ENCODE measurements at places on chromosomes 2 and 18.

DNA sequence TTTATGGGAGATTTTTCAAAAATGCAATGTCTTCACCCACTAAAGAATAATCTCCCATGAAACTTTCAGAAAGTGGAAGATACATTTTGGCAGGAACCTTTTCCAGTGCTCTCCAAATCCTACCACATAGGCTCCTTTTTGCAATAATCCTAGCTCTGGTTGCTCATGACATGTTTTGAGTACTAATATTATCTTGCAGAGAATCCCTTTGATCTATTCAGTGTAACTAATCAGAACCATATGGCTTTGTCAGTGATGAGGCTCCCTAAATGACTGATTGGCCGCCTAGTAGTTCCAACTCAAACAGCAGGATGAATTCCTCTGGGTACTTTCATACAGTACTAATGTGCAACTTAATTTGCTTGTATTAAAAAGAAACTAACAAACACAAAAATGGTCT lies 544.0 kb upstream of the FAM98A start:
- DNase-seq, result no peak

DNA sequence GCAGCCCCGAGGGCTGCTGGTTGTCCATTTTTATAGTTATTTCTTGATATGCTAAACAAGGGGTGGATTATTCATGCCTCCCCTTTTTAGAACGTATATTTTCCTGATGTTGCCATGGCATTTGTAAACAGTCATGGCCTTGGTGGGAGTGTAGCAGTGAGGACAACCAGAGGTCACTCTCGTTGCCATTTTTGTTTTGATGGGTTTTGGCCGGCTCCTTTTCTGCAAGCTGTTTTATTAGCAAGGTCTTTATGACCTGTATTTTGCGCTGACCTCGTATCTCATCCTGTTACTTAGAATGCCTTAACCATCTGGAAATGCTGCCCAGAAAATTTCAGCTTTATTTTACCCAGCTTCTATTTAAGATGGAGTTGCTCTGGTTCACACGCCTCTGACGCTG lies 825.8 kb upstream of the CDH2 start:
- DNase-seq, result no peak

- DNase-seq, result no peak
These were observed 82.7 kb downstream of the MREG start for GRCh38 chr2:215930505-215931253.

DNA sequence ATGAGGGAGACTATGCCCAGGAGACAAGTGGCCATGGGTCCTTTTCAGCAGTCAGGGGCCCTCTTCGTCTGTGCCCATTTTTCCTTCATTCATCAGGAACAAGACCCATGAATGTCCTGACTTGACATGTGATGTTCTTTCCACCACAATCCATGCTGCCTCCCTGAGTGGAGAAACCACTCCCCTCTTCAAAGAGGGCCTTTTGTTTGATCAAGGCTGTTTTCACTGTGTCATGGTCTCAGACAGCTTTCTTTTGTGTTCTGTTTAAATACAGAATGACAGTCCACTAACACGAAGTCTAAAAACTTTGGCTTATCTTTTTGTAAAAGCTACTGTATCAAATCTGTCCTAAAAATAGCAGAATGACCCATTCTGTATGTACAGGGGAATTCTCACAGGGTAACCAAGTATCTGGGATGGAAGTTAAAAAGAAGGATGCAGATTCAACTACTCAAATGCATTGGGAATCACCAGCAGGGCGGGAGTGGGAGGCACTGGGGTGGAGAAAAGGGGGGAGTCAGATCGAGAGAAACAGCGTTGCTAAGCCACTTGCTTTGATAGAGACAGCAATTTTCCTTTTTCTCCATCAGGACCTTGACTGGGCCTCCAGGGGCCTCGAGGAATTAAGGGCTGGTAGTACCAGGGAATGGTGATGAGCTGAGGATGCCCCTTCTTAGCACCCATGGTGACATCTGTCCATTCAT lies 13.9 kb downstream of the LRP2 start:
- DNase-seq, result no peak

DNA sequence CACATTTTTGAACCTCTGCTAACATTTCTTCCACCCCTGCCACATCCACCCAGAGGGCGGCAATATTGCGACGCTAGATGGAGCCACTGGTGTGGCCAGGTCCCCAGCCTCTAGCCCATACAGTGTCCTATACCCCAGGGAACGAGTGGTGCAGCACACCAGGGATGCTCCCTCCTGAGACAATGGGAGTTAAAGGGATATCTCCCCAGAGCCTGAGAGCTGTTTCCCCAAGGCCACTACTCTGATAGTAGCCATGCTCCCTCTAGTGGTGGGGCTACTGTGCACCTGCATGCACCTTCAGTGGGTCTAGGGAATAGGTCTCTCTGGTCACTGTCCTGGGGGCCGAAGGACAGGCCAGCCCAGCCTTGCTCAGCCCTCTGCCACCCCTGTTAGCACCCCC lies 336.4 kb upstream of the FSHR start:
- peak; percentile 29 for DNase-seq

- DNase-seq, result no peak
These were observed 61.2 kb downstream of the CCDC93 start for GRCh38 chr2:117952701-117953100.

DNA sequence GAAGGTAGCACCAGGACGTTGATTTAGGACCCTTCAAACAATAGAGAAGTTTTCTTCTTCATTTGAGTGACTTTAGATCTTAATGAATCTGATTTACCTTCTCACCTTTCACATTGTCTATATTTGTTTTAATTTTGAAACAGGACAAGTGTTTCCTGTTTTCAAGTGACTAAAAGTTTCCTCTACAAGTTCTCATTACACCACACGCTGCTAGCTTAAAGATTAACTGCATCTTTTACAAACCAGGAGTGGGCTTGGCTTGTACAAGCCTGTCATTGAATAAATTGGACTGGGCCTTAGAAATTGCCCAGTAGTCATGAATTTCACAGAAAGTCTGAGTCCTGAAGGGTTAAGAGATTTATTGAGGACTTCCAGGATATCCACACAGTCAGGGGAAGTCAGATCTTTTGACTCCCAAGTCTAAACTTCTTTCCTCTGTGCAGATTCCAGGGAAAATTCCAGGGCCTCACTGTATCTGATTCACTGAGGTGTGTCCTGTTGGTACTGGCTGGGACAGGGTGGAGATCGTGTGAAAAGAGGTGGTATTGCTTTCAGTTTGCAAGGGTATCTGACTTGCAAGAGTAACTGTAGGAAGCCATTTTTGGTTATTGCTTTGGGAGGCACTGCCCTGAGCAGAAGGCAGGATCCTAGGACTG lies 3.4 kb downstream of the SGPP2 start:
- no peak for DNase-seq

GRCh38 chr2:166485558-166486178 lies 8.4 kb downstream of the SCN7A start:
- DNase-seq, result no peak

GRCh38 chr2:75403991-75404428 lies 156.7 kb downstream of the EVA1A start:
- DNase-seq, result peak; percentile 21

DNA sequence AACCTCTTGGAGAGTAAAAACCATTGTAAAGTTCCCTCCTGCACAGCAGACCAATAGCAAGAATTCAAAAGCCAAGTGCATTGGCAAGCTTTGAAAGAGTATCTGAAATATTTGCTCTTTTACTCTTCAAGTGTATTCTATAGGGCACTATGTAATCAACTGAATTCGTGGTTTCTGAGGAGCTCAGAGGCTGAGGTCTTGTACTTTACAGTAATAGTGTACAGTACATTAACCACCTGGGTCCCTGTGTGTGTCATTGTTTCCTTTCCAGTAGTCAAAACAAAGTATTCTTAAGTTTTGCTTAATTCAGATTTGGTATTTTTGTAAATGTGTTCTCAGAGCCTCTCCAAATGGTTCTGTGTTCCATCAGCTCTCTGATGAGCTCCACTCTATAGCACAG lies 769.7 kb downstream of the LRRTM4 start:
- DNase-seq, result no peak

GRCh38 chr2:241780939-241781569 lies 4.4 kb downstream of the GAL3ST2 start:
- no peak for DNase-seq

GRCh38 chr2:9990736-9991135 lies 39.2 kb downstream of the GRHL1 start:
- DNase-seq, result peak; percentile 68

DNA sequence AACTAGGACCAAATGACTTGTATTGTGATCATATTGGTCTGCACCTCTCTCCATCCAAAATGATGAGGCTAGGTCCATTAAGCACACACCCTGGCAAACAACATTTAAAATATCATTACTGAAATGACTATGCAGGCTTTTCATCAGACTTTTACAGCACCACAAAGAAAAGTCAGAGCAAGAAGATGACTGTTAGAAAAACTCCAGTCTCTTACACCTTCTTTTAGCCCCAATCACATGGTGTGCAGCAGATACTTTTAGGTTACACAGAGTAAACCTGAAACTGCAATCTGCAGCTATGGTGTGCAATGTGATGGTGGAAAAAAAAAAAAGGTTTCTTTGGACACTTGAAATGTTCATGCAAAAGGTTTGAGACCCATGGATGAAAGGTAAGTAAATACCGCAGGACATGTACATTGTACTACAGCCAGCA lies 5.4 kb upstream of the POLI start:
- DNase-seq, result no peak

GRCh38 chr2:203534621-203535077 lies 452 bp downstream of the RAPH1 start:
- DNase-seq, result no peak

- no peak for DNase-seq
These were observed 148.5 kb downstream of the ZFP36L2 start for GRCh38 chr2:43077876-43078275.

DNA sequence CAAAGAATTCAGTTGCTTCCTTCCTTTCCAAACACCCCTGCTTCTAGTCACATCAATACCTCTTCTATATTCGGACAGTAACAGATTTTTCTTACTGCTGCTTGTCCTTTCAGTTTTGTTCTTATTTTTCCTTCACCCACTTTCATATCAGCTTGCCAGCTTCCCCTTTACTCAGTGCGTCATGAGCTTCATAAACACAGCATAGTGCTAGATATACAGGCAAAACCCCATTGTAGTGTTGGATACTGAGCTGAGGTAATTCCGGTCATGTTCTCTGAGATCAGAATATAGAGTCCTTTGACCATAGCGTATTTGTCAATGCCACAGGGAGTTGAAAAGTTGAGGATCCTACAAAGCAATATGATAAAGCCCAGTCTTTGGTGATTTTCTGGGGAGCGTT lies 2.4 kb downstream of the FARP2 start:
- no peak for DNase-seq

DNA sequence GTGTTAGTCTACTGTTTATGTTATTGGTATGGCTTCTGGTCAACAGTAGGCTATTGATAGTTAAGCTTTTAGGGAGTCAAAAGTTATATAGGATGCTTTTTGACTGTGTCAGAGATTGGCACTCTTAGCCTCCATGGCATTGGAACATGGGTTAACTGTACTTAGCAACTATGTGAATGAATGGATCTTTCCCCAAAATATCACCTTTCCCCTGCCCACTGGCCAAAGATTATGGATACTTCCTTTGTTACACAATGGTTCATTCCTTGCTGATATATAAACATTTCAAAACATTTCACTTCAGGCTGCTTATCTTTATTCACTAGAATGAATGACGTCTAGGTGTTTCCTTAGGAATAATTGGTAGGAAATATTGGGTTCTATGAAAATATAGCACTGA lies 62.1 kb upstream of the DOCK10 start:
- DNase-seq, result no peak

DNA sequence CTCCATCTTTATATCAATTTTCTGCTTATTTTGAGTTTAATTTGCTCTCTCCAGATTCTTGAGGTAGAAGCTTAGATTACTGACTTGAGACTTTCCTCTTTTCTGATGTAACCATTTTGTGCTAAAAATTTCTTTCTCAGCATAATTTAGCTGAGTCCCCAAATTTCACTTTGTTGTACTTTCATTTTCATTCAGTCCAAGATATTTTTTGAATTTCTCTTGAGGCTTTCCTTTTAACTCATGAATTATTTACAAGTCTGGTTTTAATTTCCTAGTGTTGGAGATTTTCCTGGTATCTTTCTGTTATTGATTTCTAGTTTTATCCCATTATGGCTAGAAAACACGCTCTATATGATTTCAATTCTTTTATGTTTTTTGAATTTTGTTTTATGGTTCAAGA lies 144.7 kb upstream of the PGAP1 start:
- no peak for DNase-seq

- no peak for DNase-seq
These were observed 18.0 kb upstream of the TUBB6 start for GRCh38 chr18:12290086-12290485.

- no peak for DNase-seq
These were observed 244.0 kb downstream of the AGAP1 start for GRCh38 chr2:235737840-235738239.

DNA sequence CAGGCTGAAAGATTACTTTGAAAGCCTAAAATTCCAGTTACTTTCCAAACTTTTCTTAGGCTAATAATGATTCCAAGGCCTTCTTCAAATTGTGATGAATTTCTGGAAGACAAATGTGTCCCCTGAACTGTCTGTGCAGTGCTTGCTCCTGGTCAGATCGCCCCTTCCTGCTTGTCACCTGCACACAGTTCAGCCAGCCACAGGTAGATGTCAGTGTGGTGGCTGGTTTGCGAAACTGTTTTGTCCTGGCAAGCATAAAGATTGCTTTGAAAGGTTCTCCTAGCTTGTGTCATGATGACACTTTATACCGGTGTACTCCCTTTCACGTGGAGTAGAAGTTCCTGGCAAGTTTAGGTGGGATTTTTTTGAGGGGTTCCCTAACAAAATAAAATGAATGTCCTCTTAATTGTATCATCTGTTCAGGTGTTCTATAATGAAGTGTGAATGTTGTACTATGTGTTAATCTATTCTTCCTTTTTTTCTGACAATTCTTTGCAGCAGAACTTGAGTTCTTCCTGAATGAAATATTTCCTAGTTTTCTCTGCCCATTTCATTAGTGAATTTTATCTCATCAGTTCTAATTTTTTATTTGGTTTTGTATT lies 298.8 kb downstream of the ZNF407 start:
- peak; percentile 55 for DNase-seq

DNA sequence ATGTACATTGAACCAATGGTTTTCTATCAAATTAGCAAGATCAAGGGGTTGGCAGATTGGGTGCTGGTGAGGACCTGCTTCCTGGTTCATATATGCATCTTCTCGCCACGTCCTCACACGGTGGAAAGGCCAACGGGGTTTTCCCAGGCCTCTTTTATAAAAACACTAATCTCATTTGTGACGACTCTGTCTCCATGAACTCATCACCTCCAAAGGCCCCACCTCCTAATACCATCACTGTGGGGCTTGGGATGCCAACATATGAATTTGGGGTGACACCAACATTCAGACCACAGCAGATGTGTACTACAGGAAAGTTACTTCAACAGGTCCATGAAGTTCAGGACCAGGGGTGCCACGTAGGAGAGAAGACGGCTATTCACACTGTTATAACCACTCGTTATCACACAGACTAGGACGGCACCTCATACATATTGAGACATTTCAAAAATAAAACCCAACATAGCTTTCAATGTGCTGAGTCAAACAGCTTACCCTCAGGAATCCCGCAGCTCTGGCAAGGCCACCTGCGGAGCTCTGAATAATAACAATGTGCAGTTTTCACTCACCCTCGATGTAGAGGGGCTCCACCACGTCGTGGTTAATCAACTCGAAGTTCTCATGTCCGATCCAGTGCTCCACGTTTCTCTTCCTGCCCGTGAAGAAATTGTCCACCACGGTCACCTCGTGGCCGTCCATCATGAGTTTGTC lies 49.3 kb downstream of the UXS1 start:
- DNase-seq, result no peak

GRCh38 chr2:66821168-66821567 lies 386.2 kb downstream of the MEIS1 start:
- DNase-seq, result no peak

- peak; percentile 74 for DNase-seq
These were observed 41.3 kb downstream of the FSHR start for GRCh38 chr2:49113046-49113445.

GRCh38 chr2:148876202-148876594 lies 1.2 kb downstream of the KIF5C start:
- DNase-seq, result peak; percentile 35
